ENCODE measurements at places on chromosomes 12 and 14. TPM values are rescaled to one million over a fixed set of nuclear protein-coding genes. Genes with fewer than 3 reads are reported as not detected.

- DNase-seq: no peak
These were observed 273.9 kb downstream of the ZFP36L1 start for GRCh38 chr14:68518761-68519670.

GRCh38 chr14:53048631-53049030, 97.8 kb upstream of the FERMT2 start:
- DNase-seq: no peak

- DNase-seq: no peak
These were observed 124.2 kb downstream of the PAWR start for GRCh38 chr12:79566452-79567174.

The IRF9 gene
- total RNA-seq: 124 TPM

The PLCZ1 gene
- total RNA-seq: not detected

DNA sequence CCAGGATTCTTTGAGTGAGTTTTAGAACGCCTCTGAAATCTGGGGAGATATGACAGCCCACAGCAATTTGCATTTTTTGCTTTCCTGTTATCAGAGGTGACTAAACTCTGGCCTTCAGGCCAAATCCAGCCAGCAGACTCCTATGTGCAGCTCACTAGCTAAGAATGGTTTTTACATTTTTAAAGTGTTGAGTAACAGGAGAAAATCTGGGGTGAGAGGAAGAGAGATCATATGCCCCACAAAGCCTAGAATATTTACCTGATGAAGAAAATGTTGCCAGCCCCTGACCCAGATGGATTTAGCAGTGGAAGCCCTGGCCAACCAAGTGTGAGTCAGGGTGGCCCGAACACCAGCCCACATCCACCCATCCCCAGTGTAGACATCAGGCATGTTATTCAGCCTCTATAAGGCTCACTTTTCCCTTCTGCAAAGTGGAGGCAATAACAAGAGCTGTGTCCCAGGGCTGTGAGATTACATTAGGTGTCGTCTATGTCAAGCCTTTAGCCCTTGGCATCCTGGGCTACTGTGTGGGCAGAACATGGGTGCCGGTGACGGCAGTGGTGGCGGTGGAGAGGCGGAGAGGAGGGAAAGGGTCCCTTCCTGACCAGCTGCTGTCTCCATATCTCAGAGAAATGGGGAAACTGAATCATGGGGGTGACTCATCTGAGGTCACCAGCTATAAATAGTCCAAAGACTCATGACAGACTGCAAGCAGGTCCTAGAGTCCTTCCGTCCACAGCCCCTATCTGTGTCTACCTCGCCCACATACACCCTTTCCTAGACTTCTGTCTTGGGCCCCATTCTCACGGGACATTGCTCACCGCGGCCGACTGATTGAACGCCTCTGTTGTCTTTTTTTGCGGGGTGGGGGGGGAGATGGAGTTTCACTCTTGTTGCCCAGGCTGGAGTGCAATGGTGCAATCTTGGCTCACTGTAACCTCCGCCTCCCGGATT, 32.6 kb upstream of the CD9 start:
- DNase-seq: peak; percentile 24

The SLC7A7 gene
- total RNA-seq: not detected

DNA sequence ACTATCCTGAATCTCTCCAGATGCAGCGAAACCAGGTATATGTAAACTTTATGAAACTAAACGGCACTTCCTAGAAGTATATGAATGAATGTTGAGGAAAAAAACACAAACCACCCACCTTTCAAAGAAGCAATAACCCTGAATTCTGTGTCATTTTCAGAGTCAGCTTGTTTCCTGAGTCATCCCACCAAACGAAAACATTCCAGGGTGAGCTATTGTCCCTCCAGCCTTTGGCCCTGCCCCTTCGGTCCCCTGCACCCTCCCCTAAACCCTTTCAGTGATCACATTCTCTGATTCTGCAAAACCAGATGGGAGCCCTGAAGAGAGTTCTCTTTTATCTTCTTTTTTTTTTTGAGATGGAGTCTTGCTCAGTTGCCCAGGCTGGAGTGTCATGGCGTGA, 202.6 kb upstream of the ALG10B start:
- no peak for DNase-seq

DNA sequence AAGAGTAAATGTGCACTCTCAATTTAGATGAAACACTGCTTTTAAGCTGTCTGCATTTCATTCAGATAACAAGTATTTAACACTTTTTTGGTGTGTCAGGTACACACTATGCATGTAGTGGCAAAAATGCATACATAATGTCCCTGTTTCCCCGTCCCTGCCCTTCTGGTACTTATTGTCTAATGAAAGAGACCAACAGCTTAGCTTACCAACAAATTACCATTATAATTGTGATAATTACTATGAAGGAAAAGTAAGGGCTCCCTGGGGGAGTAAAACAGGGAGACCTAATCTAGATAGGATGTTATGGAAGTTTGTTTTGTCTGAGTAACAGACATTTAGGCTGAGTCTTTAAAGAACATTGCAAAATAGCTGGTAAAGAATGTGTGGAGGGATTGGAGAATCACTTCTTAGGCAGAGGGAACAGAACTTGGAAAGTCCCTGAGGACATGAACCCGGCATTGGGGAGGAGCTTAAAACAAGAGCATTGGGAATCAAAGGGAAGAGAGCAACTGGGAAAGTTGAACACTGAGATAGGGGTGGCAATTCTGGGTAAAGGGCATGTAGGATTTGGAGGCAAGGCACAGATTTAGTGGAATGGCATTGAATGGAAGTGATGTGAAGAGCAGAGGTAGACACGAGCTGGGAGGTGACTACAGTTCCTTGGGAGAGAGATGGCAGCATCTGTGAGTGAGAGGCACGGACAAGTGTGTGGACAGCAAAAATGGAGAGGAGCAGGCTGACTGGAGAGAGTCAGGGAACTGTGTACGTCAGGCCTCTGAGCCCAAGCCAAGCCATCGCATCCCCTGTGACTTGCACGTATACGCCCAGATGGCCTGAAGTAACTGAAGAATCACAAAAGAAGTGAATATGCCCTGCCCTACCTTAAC, 181.6 kb downstream of the GRIP1 start:
- DNase-seq: no peak

The VSX2 gene
- not detected for total RNA-seq

GRCh38 chr12:48002414-48002730, 1.9 kb downstream of the COL2A1 start:
- DNase-seq: no peak

GRCh38 chr12:2615665-2616402, 178.9 kb upstream of the FKBP4 start:
- DNase-seq: no peak

DNA sequence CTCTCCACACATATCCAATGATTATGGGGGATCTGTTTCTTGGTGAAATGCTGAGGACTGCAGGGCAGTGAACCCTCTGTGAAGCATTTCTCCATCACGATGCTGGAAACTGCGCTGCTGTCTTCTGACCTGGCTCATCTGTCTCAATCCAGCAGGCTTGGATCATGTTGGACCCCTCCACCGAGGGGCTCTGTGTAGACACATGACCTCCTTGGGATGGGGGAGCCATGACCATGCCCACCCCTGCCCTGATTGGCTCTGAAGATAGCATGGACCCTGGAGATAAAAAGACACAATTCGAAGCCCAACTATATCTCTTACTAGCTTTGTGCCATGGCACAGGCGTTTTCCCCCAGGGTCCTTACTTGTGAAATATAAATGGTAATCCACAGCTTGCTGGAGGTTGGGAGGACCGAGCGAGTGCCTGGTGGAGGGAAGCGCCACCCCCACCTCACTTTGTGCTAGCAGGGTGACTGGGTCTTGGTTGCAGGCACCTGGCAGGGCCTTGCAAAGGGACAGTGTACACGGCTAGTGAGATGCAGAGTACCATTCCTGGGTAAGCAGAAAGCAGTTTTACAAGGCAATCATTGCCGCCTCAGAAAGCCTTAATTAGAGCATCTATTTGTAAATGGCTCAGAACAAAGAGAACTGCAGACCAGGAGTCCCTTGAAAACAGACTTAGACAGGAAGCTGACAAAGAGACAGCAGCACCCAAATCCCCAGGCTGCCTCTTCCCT, 2.4 kb upstream of the KRT83 start:
- no peak for DNase-seq

GRCh38 chr12:26124446-26125399, at the start of gene BHLHE41:
TSS of gene BHLHE41 (minus strand) at chr12:26125037. CDS start at chr12:26124779, 258 bp downstream.
- no peak for DNase-seq

GRCh38 chr14:63956326-63956725, 103.5 kb downstream of the SYNE2 start:
- DNase-seq: no peak

GRCh38 chr14:78782551-78782950, 612.4 kb downstream of the NRXN3 start:
- DNase-seq: no peak

DNA sequence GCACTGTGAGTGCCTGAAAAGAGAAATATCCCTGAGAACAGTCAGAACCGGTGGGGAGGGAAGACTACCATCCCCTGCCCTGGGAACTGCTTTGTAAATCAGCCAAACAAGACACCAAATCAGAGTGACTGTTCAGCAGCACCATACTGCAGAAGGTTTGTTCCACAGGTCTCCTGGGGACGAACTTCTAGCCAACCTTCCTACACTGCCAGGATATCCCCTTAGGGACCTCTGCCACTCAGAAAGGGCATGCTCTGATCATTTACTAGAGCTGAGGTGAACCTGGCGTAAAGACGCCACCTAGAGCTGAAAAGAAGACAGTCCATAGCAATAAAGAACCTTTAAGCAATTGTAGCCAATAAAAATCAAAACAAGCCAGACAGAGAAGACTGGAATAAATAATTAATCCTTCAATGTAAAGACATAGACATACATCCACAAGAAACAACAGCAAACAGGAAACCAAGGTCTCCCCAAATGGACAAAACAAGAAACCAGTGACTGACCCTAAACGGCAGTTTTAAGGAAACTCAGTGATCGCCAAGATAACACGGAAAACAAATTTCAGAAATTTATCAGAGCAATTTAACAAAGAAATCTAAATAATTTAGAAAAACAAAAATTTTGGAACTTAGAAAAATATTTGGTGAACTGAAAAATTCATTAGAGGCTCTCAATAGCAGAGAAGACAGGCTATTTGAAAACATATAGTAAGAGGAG, 228.1 kb upstream of the AMIGO2 start:
- DNase-seq: peak; percentile 46

GRCh38 chr14:77219591-77219990, 38.0 kb downstream of the TMEM63C start:
- DNase-seq: no peak

DNA sequence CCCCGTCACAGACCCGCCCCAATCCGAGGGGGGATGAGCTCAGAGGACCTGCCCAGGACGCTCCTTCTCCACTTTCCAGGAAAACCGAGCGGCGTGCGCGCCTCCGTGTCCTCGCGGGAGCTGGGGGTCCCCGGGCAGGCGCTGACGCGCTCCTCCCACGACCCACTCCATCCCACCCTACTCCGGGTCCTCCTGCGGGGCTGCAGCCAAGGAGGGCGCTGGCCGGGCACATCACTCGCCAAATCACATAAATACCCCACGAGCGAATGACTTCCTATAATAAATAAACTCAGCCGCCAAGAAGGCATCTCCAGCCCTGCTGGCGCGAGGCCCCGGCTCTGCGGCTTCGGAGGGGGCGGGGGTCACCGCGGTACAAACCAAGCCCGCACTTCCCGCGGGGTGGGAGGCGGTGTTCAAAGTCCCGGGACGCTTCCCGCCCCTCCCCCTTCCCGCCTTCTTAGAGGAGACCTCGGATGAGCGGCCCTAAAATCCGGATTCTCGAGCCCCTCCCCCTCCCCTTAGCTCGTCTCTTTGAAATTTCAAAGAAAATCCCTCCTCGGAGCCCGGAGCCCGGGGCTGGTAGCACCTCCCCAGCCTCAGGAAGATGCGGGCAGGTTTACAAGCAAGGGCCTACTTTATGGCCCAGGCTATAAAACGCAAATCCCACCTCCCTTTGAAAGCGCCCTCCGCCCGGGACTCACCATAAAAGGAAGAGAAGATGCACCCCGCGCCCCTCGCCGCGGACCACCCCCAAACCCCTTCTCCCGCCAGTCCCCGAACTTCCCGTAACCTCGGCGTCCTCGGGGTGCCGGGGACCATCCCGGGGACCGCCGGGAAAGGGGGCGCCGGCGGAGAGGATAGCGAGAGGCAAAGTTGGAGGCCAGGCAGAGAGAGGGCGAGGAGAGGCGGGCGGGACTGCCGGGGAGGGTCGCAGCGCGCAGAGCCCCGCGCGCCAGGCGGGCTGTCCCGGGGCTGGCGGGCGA, 712 bp upstream of the FZD10 start:
- DNase-seq: no peak

DNA sequence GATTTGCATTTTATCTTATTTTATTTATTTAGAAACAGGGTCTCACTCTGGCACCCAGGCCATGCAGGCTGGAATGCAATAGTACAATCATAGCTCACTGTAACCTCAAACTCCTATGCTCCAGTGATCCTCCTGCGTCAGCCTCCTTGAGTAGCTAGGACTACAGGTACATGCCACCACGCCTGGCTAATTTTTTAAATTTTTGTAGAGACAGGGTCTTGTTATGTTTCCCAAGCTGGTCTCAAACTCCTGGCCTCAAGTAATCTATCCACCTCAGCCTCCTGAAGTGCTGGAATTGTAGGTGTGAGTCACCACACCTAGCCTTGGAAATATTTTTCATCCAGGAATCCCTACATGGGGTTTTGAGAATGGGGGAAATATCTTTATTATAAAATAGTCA, 84.6 kb downstream of the MAPKAPK5 start:
- no peak for DNase-seq

DNA sequence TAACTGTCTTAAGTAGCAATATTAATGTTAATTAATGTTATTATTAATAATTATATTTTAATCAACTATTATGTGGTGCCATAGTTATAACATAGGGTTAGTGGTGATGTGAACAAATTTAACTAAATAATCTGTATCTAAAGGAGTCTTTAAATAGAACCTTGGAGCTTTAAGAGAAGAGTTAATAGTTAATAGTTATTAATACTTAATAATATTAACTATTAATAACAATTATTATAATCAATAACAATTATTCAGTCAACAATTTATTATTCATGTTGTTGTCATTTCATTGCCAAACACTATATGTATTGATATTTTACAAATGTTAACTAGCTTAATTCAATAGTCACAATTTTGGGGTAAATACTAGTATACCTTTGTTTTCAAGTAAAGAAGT, 58.2 kb downstream of the SLC16A7 start:
- DNase-seq: no peak

- DNase-seq: no peak
These were observed 401.4 kb downstream of the RPL10L start for GRCh38 chr14:46250113-46250703.

The PLEKHG7 gene
- not detected for total RNA-seq

DNA sequence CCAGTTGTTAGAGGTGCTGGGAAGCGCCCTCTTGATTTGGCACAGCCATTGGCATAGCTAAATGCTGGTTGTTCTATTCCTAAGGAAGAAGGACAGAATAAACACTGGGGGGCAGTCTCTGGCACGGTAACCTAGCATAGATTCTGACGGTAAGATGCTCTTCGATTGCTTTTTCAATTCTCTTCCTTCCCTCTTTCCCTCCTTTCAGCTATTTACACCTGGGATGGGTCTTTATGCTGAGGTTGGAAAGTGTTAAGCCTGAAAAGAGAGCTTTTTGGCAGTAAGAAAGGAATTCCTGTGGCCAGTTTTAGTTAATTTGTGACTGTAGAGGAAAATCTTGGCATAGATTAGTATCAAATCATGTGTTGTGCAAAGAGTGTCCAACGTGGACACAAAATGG, 162.8 kb downstream of the SNAPC1 start:
- no peak for DNase-seq

Measured in activated T-helper 2 cell treated with anti-CD3 and anti-CD28 coated beads, Interferon-gamma antibody, Interleukin-2, Interleukin-4, amounts not matched to agents 10 μg/mL and 5 μg/mL and 100 μg/mL, durations not matched to agents 14 hours and 24 hours and 36 hours (primary cell).